NCI-H2081 treated with DMSO at 0.1 percent for 48 hours (cell line): ENCODE measurements at places on chromosomes 5 and 9.

DNA sequence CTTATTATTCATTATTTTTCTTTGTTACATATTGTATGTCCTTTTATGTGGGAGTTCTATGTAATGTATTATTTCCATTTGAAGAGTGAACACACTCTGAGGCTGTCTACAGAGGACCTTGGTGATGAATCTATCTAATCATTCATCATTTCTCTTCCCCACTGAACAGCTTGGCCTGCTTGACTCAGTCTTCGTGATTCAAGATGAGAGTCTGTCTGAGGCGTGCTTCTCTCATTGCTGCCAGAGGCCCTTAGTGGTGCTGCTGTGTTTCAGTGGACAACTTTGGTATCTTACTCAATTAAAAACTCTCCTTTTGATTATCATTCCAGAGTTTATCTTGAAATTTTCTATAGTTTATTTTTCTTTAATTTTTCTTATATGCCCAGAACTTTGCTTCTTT, 318.1 kb upstream of the DAB2 start:
- no peak for DNase-seq

DNA sequence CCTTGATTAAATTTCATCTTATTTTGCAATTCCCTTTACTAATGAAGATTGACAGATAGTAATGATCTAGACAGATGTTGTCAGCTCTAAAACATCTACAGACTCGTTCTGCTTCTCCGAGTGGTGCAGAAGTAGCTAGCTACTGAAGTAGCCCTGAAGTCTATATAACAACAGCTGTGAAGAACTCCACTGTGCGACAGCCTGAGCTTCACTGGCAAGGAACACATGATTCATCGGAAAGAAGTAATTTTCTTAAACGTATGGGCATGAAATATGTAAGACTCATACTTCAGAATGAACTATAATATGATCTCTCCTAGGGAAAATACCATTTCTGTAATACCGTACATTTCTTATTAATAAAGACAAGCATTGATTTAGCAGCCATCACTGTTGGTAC, 96.2 kb downstream of the TRPM3 start:
- no peak for DNase-seq

DNA sequence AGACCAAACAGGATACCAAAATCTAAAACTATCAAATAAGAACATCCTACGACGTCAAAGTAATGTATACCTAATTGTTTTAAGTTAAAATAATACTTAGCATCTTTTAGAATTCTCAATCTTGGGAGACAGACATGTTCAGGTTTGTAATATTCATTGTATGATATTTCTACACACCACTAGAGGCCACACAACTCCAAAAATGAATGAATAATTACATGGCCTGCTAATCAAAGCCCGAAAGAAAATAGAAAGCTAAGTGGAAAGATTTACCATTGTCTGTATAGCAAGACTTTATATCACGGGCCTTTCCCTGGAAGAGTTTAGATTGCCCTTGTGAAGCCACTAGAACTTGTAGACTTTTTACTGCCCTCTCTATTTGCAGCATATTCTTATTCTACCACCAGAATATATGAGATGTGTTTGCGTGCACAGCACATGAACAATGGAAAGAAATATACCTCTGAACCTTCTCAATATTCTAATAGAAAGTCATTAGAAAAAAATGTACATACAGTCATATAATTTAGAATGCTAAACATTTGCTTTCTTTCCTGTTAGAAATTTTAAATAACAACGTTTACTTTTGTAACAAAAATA, 380.1 kb upstream of the NUDT12 start:
- DNase-seq: no peak

DNA sequence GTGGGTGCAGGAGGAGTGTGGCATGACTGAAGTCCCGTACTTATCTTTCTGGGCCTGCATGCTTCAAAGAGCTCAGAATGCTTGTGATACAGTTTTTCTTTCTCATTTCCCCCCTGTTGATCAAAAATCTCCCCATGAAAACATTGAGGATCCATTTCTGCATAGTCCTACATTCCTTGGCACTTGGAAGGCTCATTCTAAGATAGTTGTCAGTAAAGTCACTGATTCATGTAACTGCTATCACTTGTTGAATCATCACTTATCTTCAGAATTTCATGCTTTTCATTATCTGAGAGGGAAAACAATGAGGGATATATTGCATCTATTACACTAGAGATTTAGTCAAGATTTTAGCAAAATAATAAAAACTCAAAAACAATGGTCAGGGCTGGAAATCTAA, 1953.1 kb upstream of the CDH6 start:
- no peak for DNase-seq

GRCh38 chr9:134399435-134400056, 73.3 kb downstream of the RXRA start:
- DNase-seq: no peak

GRCh38 chr9:136036050-136036449, 59.0 kb downstream of the NACC2 start:
- no peak for DNase-seq

DNA sequence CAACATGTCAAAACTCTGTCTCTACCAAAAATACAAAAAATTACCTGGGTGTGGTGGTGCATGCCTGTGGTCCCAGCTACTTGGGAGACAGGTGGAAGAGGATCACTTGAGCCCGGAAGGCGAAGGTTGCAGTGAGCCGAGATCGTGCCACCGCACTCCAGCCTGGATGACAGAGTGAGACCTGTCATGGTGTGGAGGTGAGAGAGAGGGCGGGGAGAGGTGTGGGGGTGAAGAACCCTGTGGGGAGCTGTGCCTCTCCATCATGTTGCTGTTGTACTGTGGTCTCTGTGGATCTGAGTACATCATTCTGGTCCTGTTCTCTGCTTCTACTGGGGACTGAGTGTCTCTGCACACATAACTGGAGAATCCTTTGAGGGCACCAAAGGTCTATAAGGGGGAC, 11.3 kb upstream of the SLC34A1 start:
- no peak for DNase-seq

- no peak for DNase-seq
These were observed 356.1 kb downstream of the TRIM32 start for GRCh38 chr9:117043159-117043558.

- peak; percentile 27 for DNase-seq
These were observed 5.9 kb upstream of the FOXD1 start for GRCh38 chr5:73454379-73455036.

DNA sequence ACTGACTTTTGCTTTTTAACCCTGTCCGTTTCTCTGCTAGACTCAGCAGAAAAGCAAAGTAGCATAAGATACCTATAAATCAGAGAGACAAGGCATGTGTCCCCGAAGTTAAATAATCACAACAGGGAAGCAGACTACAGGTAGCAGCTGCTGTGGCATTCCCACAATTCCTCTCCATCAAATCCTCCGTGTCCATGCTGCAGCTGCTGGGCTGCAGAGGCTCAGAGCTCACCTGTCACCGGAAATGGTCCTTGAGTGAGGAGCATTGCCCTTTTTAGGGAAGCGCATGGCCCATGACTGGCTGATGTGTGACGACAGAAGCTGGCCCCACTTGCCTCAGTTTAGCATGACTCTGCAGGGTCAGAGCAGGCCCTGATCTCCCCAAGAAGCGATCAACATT, 125.0 kb downstream of the MSX2 start:
- DNase-seq: no peak

DNA sequence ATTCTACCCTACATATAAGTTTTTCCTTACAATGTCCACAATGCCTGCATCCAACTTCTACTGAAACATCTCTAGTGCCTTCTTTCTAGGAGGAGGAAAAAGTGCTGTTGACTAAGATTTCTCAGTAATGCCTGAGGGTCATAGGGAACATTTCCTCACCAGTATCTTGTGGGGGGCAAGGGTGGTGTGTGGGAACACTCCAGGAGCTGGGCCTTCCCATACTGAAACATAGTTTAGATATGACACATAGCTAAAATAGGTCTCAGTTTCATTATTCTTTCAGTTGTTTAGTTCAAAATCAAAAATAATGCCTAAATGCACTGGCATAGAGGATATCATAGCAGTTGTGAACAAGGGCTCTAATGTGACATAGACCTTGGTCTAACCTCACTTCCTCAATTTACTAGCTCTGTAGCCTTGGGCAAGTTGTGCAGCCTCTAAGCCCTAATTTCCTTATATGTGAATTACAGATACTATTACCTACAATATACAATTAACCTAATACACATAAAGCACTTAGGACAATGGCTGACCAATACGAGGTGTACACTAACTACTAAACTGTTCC, 66.1 kb downstream of the HAPLN1 start:
- no peak for DNase-seq

DNA sequence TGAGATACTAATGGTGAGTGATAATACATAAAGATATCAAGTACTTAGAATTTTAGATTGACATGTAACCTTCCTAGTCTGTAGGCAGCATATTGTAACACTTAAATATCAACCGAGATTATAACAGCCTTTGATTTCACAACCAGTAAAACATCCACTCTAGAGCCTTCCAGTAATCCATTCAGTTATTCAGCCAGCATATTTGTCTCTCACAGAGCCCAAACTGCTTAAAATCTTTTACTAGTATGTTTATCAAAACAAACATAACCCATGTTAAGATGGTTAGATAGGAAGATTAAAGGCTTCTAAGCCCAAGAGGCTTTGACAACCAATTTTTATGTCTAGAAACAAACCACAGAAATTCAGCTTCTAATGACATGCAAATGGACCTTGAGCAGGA, 177.9 kb upstream of the FST start:
- no peak for DNase-seq

DNA sequence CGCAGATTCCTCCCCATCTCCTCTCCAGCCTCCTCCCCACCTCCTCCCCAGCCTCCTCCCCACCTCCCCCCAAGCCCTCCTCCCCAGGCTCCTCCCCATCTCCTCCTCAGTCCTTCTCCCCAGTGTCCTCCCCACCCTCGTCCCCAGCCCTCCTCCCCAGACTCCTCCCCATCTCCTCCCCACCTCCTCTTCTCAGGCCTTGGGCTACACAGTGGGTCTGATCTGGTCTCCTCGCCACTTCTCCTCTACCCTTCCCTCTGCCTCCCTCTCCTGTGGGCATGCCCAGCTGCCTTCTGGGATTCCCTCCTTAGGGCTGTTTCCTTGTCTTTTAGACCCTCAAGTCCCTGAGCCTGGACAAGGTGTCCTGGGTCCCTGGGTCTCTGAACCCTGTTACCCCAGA, 28.3 kb downstream of the CXXC5 start:
- no peak for DNase-seq

DNA sequence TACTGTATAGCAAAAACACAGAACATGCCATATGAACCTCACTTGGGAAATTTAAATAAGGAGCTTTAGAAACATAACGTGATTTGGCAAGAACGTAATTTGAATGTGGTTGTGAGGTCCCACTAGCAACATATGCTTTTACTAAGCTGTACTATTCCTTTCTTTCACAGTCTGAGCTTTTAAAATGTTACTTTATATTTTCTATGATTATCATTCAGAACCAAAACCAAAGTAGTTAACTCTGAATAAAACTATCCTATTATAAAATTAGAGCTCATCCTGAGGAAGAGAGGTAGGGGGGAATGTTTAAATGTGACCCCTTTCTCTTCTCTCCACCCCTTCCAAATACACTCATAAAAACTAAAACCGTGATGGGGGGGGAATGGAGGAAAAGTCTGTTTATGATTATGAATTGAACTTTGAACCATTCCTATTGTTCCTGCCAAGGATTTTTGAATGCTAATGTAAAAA, 435.7 kb downstream of the NFIB start:
- no peak for DNase-seq

GRCh38 chr5:154945695-154946301, 4.9 kb downstream of the MRPL22 start:
- no peak for DNase-seq

GRCh38 chr5:168340487-168340886, 49.0 kb downstream of the WWC1 start:
- no peak for DNase-seq

- DNase-seq: no peak
These were observed 9.8 kb upstream of the ABL1 start for GRCh38 chr9:130825351-130825651.

DNA sequence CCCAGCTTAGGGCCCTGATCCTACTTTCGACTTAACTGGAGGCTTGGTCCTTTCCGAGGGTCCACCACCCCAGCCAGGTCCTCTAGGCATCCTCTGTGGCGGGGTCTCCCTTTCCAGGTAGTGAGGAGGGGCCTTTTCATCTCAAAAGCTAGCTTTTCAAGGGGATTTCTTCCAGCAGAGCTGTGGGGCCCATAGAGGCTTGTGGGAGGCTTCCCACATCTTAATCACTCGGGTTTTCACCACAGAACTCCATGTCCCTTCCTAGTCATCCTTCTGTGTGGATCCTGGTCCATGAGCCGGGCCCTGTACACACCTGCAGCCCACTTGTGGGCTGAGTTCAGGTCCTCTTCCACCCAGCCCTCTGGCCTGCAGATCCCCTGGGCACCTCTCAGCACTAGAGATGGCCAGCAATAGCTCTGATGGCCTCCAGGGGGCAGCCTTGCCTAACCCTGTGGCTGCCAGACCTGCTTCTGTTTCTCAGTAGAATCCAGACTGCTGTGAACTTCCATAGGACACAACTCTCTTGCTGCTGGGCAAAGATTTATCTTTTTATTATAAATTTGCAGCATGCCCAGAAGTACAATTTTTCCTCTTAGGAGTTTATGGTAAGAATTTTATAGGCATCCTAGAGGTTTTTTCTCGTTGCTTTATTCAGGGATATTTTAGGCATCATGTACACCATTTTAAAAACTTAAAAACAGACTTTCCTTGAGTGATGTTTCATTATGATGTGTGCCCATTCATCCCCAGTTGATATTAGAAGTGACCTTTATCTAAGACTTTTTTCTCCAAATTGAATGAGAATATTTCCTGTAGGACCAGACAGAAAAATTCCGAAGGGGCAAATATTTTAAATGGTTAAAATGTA, 208.9 kb downstream of the TRIO start:
- peak; percentile 51 for DNase-seq

- no peak for DNase-seq
These were observed 358.7 kb upstream of the KLF4 start for GRCh38 chr9:107847978-107848964.

- no peak for DNase-seq
These were observed 5.2 kb downstream of the SLC2A6 start for GRCh38 chr9:133473743-133474142.

- DNase-seq: no peak
These were observed 2.0 kb downstream of the C7 start for GRCh38 chr5:40911266-40911665.

DNA sequence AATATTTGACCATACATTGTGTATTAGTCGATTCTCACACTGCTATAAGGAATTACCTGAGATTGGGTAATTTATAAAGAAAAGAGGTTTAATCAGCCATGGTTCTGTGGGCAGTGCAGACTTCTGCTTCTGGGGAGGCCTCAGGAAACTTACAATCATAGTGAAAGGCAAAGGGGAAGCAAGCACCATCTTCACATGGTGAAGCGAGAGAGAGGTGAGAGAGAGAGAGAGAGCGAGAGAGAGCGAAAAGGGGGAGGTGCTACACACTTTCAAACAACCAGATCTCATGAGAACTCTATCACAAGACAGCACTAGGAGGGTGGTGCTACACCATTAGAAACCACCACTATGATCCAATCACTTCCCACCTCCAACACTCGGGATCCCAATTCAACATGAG, 4.1 kb upstream of the GRAMD2B start:
- no peak for DNase-seq

DNA sequence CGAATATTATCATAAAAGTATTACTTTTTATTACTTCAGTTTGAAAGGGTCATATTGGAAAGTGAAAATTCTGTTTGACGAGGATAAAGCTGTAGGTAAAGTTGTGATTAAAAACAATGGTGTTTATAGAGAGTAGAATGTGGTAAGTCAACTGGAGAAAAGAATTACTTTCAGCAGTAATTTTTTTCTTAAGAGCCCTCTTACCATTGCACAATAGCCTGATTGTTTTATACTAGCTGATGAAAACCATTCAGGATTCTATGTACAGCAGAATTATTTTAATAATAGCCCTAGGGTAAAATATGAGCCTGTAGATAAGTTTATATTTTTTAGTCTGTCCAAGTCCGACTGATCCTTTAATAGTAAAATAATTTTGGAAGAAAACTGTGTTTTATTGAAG, 16.6 kb downstream of the CDC42SE2 start:
- DNase-seq: no peak
